ENCODE measurements at places on chromosomes 6 and 20.

DNA sequence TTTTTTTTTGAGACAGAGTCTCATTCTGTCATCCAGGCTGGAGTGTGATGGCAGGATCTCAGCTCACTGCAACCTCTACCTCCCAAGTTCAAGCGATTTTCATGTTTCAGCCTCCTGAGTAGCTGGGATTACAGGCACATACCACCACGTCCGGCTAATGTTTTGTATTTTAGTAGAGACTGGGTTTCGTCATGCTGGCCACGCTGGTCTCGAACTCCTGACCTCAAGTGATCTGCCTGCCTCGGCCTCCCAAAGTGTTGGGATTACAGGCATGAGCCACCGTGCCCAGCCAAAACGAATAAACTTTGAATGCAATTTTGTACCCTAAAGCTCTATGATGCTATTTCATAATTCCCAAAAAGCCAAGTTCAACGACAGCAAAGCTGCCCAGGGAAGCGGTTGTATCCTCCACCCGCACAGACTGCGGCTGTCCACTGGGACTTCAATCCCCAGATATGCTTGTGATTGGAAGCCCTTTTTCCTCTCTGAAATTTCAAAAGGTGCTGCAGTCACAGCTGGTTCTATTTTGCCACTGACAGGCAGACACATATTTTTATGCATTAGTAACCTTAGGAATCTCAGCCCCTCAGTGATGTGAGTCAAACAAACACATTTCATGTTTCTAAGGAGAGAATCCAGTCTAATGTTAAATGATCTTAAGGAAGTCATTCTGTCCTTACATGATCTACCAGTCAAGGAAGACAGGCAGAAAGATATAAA lies 8.7 kb upstream of the RAMACL start:
- DNase-seq, result no peak

GRCh38 chr6:138594758-138595140 lies 95.5 kb upstream of the NHSL1 start:
- DNase-seq, result no peak

GRCh38 chr6:158040051-158040803 lies 58.6 kb downstream of the SYNJ2 start:
- DNase-seq, result peak; percentile 47

DNA sequence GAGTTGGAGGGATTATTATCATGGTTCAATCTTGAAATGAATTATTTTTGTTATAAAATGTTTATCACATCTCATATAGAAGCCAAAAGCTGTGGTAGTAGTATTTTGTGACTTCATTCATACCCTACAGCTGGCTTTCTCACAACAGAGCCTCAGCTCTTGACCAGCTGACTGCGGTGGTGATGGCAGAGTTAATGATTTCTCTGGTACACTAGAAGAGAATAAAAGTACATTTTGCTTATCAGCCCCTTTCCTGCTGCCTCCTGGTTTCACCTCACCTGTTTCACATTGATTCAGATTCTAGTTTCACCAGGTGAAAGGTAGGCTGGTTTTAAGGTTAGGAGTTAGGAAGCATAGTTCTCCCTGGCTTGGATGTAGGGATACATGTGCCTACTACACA lies 55.7 kb downstream of the AFG1L start:
- no peak for DNase-seq

DNA sequence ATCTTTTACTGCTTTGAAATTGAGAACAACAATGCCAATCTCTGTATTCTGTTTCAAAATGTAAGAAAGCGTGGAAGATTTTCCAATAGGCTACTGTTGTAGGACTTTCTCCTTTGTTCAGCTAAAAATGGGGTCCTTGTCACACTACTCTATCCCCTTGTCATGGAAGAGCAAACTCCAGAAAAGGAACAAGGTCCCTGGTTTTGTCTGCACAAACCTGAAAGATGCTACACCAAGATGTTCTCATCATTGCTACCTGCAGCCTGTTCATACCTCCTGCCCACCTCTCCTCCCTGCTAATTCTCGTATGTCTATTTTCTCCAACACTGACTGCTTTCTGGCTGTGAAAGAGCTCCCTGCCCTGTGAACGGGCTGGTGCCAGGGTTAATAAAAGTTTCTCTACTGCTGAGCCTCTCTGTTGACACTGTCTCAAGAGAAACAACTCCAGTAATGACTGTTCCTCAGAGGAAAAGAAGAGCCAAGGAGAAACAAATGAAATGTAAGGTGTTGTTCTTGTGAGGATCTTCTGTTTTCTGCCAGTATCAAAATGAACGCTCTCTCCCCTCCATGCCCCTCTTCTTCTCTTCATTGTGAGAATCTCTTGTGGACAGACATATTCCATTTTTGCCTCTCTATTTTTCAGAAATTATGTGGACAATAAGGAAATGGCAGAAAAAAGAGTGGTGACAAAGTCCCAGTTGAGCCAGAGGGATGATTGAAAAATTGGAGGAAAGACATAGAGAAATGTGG lies 287.1 kb downstream of the ADGB start:
- no peak for DNase-seq

DNA sequence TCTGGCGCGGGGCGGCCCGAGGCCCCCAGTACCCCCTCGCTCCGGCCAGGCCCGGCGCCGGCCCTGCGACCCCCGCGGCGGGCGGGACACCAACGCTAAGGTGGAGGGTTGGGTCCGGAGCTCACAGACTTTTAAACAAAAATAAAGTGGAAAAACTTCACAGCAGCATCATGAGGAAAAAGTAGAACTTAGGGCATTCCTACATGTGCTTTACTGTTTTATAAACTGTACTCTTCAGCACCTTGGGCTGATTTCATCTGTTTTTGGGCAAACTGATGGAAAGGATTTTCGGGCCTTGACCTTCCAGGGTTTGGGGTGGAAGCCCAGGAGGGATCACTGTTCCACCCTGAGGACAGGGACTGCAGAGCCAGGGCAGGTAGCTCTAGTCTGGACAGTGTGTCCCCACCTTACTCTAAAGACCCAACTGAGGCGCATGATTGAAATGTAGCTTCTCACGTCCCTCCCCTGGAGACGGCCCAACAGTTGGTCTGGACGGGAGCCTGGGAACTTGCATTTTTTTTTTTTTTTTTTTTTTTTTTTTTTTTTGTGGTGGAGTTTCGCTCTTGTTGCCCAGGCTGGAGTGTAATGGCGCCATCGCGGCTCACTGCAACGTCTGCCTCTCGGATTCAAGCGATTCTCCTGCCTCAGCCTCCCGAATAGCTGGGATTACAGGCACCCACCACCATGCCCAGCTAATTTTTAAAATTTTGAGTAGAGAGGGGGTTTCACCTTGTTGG lies 740 bp downstream of the NELFCD start:
- DNase-seq, result no peak

- peak; percentile 30 for DNase-seq
Measured at GRCh38 chr6:88982720-88983119, 19.3 kb upstream of the RNGTT start.

GRCh38 chr6:106749609-106750008 lies 120.2 kb downstream of the QRSL1 start:
- DNase-seq, result no peak

DNA sequence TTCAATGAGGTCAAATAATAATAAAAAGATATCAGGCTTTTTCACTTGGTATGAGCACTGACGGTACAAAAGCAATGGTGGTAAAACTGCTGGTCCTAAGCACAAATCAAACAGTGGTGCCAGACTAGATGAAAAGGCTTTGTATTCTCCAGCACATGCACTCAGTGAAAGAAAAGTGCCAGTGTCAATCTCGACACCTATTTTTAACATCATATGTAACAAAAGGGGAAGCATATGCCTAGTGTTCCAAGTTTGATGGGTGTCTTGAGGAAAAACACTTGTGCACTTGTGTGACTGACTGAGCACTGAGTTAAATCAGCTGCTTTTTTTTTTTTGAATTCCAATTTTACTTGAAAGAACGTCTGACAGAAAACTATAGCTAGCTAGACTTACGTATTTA lies 27.3 kb downstream of the MED23 start:
- DNase-seq, result no peak

DNA sequence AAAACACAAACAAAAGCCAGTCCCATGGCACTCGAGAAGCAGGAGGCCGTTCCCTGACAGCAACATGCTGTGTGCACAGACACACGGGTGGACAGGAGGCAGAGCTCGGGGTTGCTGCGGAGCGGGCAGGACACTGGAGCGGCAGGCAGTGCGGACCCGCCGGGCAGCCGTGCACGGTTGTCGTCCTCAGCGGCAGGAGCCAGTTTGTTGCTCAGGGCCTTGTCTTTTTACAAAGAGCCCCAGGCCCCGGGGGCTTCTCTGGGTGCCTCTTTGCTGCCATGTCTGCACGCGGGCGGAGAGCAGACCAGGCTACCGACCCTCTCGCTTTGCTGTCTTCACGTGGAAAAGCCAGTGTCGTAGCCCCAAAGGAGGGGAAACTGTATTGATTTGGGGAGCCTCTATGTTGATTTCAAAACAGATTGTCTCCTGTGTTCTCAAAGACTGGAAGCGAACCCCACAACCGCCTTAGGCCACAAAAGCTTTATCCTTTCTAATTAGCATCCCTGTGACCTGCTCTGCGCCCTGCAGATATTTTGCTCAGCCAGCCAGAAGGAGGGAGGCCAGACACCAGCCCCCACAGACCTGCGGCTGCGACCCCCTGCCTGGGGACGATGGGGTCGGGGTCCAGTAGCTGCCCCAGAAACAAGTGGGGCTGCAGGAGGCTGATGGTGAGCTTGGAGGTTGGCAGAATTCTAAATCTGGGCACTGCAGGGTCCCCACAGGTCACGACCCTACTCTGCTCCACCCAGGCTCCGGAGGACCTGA lies 50.2 kb downstream of the ERMARD start:
- DNase-seq, result no peak

- DNase-seq, result no peak
Measured at GRCh38 chr20:57586370-57586793, 25.5 kb downstream of the PCK1 start.

DNA sequence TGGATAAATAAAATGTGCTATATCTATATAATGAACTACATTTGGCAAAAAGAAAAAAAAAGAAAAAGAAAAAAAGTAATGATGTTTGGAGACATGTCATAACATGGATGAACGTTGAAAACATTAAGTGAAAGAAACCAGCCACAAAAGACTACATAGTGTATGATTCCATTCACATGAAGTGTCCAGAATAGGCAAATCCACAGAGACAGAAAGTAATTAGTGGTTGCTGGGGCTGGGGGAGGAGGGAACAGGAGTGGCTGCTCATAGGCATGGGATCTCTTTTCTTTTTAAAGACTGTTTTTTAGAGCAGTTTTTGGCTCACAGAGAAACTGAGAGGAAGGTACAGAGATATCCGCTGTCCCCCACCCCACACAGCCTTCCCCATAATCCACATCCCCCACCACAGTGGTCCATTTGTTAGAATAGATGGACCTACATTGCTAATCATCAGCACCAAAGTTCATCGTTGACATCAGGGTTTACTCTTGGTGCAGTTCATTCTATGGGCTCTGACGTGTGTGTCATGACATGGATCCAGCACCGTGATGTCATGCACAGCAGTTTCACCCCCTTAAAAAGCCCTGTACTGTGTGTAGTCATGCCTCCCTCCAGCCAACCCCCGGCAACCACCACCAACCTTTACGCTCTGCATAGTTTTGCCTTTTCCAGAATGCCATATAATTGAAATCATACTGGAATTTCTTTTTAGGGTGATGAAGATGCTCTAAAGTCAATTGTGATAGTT lies 240.9 kb upstream of the RREB1 start:
- no peak for DNase-seq

GRCh38 chr6:1817033-1817761 lies 207.5 kb downstream of the FOXC1 start:
- no peak for DNase-seq

GRCh38 chr20:47524015-47524784 lies 22.5 kb downstream of the NCOA3 start:
- DNase-seq, result no peak

DNA sequence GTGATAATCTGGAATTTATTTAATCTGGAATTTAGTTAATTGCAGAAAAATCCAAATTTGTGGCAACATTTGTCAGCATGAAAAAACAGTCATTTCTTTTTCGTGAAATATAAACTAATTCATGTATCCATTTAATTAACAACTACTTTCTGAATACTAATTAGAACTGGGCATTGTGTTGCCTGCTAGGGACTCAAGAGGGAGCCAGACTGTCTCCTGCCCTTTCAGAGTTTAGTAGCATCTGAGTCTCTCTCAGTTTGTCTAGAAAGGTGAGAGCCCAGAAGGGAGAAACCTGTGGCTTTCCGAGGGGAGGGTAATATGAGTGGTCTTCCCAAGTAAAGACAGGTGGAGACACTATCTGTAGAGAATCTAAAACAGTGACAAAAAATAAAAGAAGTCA lies 210.9 kb upstream of the HDDC2 start:
- DNase-seq, result no peak

- no peak for DNase-seq
Measured at GRCh38 chr6:20932284-20932683, 398.0 kb downstream of the CDKAL1 start.

DNA sequence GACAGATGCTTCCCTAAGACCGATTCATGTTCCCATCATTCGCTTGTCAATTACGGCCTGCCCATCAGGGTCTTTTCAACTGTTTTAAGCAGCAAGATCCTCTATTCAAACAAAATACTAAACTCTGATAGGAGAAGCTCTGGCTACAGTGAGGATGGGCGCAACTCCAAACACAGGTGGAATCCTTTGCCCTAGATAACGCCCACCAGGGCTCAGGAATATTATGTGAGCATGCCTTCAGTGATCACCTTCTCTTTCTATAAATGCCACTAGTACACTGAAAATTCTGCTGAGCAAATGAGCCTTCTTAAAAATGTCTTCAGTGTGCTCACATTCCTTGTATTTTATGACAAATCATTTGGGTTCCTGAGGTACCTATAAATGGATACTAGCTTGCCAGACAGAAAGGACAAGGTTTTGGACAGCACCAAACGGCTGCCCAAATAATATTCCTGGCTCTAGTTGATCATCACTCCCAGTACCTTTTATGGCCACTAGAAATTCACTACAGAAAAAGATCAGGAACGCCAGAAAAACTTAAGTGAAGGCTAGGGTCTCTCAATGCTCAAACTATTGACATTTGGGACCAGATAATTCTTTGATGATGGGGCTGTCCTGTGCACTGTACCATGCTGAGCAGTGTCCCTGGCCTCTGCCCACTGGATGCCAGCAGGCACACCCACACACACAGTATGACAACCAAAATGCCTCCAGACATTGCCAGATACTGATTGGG lies 13.1 kb downstream of the ZNF217 start:
- DNase-seq, result no peak

DNA sequence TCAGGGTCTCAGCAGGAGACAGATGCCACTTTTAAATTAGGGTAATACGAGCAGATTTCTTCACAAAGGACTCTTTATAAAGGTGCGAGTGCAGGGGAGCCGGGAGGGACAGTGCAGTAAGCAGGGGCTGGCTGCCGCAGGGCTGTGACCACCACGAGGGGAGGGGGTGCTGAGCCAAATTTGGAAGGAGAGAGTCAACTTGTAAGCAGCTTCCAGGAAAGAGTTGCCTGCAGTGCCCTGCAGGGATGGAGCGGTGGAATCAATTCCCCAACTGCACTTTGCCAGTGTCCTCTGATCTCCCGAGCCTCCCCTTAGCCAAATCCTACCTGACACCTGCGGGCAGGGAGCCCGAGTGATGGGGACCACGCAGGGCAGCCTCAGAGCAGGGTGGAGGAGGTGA lies 13.9 kb upstream of the CCDC167 start:
- DNase-seq, result no peak

DNA sequence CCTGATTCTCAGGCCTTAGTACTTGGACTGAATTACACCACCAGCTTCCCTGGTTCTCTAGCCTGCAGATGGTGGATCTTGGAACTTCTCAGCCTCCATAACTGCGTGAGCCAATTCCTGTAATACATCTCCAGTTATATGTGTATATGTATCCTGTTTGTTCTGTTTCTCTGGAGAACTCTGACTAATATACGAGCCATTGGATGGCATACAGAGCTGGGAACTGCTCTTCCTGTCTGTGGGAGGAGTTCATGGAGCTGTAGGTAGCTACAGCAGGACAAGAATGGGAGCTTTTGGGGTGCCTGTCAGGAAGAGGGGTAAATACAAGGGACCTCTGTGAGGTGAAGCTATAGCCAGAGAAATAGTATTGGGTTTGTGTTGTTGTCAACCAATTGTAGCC lies 41.2 kb downstream of the TMEM14A start:
- no peak for DNase-seq

Measured in CD4-positive, alpha-beta T cell treated with Interleukin-17A for 4 hours (primary cell).